ENCODE measurements at places on chromosomes 7 and 10.
A peak's percentile ranks its signal among the peaks of the same experiment; 100 is the strongest.

DNA sequence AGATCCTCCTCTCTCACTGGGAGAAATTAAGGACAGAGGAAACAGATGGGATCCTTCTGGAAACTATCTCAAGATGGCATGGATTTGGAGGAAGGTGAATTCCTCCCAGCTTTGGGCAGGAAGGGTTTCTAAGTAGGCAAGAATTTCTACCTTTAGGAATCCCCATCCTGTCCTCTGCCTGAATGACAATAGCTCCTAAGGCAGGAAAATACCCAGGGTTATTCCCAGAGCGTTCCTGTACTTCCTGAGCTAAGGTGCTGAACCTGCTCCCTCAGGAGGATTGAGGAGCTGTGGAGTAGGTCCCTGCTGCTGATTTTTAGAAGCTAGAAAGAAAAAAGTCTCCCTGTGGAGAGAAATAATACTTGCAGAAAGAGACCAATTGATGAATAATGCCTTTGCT lies 568 bp downstream of the MGAM2 start:
- no peak for DNase-seq

DNA sequence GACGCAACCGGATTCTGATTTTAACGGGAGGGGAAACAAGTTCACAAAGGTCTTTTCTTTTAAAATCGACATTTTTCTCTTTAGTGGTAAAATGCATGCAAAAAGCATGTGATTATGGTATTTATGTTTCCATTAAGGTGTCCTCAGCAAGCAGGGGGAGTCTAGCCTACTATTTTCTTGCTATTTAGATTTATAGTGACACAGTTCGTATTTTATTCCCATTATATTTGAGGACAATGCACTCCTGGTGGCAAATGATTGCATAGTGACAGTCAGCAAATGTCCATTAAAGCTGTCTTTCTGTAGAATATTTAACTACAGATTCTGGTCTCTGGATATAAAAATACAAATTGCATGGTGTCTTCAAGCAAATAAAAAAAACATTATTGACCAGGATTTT lies 554.2 kb downstream of the PARD3 start:
- no peak for DNase-seq

GRCh38 chr7:146119002-146119401 lies 2.4 kb downstream of the CNTNAP2 start:
- DNase-seq: no peak

DNA sequence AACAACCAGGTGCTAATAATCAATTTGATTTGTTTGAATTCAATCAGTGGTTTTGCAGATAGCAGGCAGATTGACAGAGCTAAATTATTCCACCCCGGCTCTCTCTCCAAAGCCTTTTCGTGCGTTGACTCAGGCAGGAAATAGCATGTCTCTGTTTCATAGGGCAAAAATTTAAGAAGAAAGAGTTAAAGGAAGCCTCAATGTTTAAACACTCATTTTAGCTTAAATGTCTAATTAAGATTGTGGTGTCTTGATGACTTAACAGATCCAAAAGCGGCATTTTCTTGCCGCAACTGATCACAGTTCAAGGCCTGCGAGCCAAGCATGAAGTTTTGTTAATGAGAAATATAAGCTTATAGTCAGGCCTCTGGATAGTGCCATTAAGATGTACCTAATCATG lies 1051.1 kb upstream of the AUTS2 start:
- no peak for DNase-seq

DNA sequence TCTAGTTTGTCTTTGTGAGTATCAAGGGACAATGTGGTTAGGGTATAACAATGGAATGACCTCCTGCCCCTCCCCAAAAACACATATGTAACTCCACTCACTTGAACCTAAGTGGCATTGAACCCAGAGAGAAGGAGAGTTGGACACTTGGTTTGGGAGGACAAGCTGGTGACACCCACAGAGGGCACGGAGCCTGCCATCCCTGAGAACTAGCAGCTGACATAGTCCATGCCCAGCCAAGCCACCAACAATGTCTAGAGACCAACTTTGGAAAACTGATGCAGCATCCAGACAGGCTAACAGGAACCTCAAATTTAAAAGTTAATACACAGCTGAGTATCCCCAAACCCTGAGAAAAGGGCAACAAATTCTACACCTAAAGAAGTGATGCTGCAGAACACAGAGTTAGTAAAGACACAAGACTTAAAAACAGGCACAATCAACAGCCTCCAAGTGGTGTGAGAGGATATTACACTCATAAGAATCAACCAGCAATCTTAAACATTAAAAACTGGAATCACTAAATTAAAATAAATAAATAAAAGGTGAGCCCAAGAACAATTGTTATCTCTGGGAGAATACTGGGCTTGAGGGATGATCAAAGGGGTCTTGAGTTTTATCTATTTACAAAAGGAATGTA lies 27.2 kb downstream of the NUDCD3 start:
- no peak for DNase-seq

- DNase-seq: no peak
Measured at GRCh38 chr10:339038-339391, 203.8 kb downstream of the ZMYND11 start.

DNA sequence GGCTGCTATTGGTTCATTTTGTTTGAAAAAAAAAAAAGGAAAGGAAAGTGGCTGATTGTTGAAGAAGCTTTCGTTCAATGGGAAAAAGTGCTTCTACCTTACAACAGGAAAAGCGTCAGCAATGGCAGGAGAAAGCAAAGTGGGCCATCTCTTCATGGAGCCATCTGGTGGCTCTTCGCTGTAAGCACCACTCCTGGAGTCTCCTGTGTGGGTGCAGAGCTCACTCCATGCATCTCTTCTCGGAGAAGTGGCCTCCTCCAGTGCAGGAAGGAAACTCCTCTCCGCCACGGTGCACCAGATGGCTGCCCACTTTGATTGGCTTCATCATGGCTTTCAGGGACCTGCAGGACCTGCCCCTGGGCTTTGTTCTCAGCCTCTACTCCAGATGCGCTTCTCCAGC lies 250.9 kb downstream of the PTEN start:
- peak; percentile 62 for DNase-seq

GRCh38 chr7:36379831-36380504 lies 9.7 kb upstream of the ANLN start:
- DNase-seq: no peak

DNA sequence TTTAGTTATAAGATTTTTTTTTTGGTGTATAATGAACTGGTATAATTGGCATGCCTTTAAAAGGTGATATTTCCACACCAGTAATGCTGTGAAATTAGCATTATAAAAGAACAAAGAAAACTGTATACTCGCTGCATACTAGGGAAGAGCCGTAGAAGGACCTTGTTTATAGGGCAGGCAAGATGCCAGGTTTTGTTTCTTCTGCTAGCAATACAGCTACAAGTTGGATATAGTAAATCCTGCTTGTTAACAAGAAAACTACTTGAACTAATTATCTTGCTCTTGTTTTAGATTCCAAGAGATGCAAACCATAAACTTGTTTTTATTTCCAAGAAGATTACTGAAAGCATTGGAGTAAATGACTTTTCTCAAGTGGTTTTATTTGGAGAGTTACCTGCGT lies 1.9 kb downstream of the DNAH11 start:
- no peak for DNase-seq

GRCh38 chr7:108086962-108087361 lies 43.2 kb downstream of the LAMB4 start:
- DNase-seq: no peak

GRCh38 chr7:25820432-25821040 lies 331.5 kb upstream of the NFE2L3 start:
- DNase-seq: no peak

DNA sequence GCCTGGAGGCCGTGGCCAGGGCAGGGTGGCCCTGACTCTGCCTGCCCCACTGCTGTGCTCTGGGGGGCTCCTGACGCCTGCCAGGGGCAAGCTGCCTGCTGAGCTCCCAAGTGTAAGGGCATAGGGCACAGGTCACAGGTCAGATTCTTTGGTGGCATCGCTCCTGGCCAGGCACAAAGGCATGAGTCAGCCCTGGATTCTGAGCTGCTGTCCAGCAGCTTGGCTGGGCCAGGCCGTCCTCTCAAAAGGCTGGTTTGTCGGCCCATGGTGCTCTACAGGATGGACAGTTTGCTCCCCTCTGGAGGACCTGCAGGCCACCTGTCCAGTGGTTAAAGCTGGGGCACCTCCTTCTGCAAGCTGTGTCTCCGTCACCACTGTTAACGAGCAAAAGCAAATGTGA lies 2.9 kb downstream of the ADGRA1 start:
- no peak for DNase-seq

DNA sequence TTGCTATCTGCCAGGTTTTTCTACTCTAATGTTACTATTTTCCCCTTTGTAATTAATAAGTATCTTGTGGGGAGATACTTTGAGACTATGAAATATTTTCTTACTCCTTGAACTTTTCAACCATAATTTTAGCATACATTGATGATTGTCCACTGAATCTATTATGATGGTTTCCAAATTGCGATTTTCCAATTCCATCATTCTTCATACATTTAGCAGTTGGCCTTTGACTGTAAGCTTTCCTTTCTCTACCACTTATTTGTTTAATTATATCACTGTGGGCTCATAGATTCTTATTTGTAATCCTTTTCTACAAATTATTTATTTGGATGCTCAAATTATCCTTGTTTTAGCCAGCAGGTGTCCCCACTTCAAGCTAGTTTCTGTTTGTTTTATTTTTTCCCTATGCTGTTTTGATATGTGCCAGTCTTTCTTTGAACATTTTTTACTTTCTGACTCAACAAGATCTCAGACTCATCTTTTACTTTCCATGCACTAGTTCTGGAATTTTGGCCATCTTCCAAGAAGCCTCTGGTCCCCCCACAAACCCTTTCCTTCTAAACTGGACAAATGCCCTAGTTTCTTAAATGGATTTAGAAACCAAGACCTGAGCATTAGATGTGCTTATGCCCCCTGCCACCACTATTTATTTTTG lies 11.4 kb upstream of the MRPS16 start:
- DNase-seq: no peak

DNA sequence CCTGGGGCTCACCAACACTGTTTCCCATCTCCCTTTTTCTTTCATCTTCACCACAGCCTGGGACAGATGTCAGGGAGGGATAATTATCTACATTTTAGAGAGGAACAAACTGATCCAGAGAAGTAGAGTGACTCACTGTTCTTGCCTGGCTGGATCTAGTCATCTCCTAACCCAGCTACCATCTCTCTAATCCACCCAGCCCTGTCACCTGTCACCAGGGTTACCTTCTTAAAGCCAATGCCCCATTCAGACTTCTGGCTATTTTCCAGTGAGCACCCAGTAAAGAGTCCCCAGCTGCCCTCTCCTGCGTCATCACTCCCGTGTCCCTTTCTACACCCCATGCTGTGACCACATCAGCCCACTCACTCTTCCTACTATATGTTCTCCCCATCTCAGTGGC lies 68.4 kb upstream of the DUSP5 start:
- no peak for DNase-seq

DNA sequence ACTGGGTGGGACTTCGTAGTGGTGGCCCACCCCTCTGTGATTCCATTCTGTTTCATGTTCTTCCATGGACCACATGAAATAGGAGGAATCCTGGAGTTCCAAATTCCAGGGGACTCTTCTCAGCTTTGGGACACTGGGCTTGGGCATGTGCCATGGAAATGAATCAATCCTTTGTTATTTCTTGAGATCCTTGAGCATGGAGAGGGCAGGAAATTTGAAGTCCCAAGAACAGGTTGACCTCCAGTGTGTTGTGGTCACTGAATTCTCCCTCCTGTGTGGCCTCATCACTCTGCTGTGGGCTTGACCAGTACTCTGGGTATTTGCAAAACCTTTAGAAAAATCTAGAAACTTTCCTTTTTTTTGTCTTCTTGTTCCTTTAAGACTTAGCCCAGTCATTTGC lies 22.7 kb downstream of the TACR2 start:
- no peak for DNase-seq

All from DND-41 (cell line).